ENCODE measurements at places on chromosomes 12 and 14. TPM values are rescaled to one million over a fixed set of nuclear protein-coding genes. Genes with fewer than 3 reads are reported as not detected.

GRCh38 chr12:76784600-76785051, 20.7 kb downstream of the ZDHHC17 start:
- DNase-seq = no peak

SYT10 gene
- polyA plus RNA-seq = not detected

- no peak for DNase-seq
Observed at GRCh38 chr14:65131301-65131701, 29.0 kb upstream of the MAX start.

IL26 gene
- polyA plus RNA-seq = not detected

- DNase-seq = no peak
Observed at GRCh38 chr14:90408713-90409112, 11.9 kb downstream of the CALM1 start.

GRCh38 chr14:22556990-22557623, 31.9 kb downstream of the DAD1 start:
- peak; percentile 88 for DNase-seq
